NCI-H526 treated with DMSO at 0.1 percent for 48 hours (cell line): ENCODE measurements at places on chromosomes 2 and 18.
A peak's percentile ranks its signal among the peaks of the same experiment; 100 is the strongest.

DNA sequence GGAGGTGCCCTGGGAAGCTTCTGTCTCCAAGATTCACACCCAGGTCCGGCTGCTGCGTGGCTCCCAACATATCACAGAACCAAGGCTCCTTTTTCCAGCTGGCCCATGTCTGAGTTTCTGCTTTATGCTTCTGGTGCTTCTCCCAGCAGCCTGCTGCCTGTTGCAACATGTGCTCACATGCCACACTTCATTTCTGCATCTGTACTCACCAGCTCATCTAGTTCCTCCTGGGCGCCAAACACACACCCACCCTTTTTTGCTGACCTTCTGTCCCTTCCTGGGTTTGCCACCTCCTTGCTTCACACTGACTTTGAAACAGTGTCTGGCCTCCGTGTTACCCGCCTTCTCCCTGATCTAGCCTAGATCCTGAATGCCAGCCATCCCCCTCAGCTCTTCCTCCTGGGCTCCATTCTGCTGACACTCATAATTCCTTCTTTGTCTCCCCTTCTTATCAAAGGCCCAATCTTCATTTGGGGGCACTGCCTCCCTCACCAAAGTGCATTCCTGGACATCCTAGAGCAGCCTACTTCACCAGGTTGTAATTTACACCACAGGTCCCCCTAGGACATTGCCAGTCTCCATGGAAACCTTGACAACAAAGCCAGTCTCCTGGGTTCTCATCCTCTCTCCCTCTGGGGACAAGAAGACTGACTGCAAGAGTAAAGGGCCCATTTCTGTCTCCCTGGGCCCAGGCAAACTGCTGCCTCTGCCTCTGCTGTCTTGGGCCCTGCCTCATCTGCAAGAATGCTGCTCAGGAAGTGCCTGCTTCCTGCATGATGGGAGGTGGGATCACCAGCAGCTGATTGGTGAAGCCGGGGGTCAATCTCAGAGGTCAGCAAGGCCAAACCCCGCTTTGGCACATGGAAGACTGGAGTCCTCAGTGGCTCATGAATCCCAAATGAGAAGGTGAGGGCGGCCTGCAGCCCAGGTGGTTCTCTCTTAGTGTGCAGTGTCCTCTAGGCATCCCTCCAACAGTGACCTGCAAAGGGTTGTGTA is 13.9 kb upstream of the PROM2 start:
- no peak for DNase-seq

GRCh38 chr2:227479865-227480475 is 8.0 kb downstream of the AGFG1 start:
- DNase-seq: no peak

DNA sequence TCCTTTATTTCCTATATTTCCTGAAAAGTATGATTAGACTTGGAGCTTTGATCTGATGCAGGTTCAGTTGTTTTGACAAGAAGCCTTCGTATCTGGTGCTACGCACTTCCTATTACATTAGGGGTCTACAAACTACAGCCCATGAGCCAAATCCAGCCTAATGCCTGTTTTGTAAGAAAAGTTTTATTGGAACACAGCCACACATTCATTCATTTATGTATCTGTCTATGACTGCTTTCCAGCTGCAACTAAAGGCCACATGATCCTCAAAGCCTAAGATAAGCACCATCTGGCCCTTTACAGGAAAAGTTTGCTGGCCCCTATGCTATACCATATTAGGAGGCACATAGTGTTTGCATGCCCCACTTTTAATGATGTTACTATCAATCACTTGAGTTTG is 26.0 kb downstream of the EIF2AK3 start:
- no peak for DNase-seq

DNA sequence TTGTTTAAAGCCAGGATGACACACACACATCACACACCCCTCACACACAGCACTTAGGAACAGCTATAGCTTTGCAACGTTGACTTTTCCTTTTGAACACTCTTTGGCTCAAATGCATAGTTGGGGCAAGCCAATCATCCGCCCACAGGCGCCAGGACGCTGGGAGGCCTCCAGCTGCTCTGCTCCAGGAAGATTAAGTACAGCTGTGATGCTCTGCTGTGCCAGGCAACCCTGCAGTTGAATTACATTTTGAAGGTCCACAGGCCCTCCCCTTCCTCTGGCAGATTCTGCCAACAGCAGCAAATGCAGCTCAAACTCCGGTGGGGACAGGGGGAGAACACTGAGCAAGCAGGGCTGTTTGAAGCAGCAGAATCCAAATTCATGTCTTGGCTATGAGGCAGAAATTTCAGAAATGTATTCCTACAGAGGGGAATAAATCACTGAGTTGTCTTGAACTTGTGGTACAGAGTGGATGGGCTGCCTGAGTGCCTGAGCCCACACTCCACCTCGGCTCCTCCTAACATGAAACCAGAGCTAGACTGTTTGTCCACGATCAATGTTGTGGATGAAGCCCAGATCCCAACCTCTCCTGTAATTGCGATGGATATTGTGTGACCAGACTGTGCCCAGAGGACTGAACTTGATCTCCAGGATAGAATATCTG is 86.5 kb upstream of the PPP1CB start:
- no peak for DNase-seq

GRCh38 chr2:14602309-14602708 is 30.2 kb upstream of the LRATD1 start:
- DNase-seq: no peak

DNA sequence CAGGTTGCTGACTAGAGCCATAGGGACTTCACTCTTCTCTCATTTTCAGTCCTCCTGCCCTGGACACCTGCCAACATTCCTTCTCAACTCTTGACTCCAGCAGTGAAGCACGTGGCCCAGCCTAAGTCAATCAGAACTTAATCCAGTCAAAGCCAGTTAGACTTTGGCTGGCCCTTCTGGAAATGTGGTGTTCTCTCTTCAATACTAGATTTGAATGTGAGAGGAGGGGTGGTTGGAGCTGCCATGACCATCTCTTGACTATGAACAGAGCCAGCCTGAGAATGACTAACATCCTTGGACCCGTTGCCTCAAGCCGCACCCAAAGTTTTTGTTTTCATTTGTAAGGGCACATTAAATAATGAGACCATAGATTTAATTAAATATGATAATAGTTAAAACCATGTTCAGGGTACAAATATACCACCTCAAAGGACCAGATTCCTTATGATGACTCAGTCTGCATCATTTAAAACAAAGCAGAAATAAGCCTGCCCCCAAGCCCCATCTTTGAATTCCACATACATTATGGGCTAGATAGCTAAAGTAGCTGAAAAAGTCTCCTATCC is 49.7 kb upstream of the RASGRP3 start:
- DNase-seq: no peak

DNA sequence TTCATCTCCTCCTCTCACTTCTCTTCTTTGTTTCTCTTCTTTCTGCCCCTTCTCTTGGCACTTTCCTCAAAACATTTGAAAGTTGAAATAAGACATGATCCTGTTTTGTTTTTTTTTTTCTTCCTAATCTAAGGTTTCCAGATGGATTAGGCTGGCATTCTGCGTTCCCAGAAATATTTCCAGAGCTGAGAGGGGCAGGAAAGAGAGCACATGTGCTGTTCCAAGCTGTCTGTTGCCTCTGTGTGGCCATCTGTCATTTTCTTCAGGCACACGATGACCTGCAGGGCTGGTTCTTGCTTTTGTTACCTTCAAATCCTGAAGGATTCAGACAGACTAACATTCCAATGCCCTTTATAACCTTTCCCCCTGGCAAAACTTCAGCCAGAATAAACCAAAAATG is 142.9 kb downstream of the RNF144A start:
- no peak for DNase-seq

- no peak for DNase-seq
These were observed 105.9 kb downstream of the ANKRD44 start for GRCh38 chr2:197204519-197205250.

- DNase-seq: no peak
These were observed 10.8 kb upstream of the SMAD7 start for GRCh38 chr18:48961547-48961946.

- no peak for DNase-seq
These were observed 8.8 kb upstream of the SNED1 start for GRCh38 chr2:240989451-240990265.

DNA sequence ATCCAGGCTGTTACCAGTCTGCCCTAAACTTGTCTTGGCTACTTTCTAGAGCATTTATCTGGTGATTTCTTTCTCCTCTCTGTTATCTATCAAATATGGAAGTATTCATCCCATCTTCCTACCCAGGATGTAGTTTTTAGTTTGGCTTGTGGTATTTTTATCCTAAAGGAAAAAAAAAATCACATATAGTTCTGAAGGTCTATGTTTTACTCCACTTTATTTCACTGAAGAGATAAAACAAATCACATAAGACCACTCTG is 62.2 kb downstream of the PXDN start:
- DNase-seq: no peak

DNA sequence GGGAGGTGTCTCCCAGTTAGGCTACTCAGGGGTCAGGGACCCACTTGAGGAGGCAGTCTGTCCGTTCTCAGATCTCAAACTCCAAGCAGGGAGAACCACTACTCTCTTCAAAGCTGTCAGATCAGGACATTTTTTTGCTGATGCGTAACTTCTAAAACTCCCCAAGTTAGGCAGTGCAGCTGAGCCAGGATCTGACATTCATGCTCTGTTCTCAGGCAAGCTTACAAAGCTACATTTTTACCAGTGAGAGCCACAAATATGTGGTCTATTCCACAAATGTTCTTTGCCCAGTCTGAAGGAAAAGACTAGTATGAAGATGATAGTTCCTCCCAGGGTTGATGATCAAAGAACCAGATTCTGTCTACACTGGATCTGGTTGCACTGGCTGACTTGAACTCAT is 184.1 kb downstream of the MTCL1 start:
- no peak for DNase-seq

- DNase-seq: peak; percentile 49
These were observed 19.5 kb downstream of the SLC25A52 start for GRCh38 chr18:31741097-31741735.

DNA sequence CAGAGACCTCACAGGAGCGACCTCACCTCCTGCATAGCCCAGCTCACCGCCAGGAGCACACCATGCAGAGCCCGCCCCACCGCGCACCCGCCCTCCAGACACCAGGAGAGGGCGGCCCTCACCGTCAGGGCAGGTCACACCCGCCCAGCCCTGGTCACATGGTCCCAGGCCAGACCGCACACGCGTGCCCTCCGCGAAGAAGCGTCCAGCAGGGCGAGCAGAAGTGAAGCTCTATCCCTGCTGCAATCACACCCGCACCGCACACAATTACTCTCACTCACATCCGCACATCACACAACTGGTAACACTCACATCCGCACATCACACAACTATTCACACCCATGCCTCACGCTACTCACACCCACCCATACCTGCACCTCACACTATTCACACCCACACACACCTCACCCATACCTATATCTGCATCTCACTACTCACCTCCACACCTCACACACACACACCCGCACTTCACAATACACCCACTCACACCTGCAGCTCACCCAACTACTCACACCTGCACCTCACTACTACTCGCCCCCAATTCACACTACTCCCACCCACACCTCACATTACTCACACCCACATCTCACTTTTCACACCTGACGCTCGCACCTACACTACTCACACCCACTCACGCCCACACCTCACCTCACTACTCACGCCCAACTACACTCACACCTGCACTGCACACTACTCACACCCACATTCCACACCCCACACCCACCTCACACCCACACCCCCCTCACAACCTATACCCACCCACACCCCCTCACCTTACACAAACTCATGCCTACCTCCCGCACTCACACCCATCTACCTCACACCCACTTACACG is 242.0 kb downstream of the HDAC4 start:
- DNase-seq: peak; percentile 31
